ENCODE measurements at places on chromosomes 3 and 15.

GRCh38 chr15:55318588-55319494 is at the start of the genes PIGB and PIGBOS1:
PIGB (plus strand) TSS chr15:55319222; CDS start chr15:55319251, 29 bp downstream.
PIGBOS1 (minus strand) TSS chr15:55319123; CDS start chr15:55317792, 1,331 bp downstream.
- no peaks in the 10 kb centered on the region for H3K27me3 ChIP-seq
- peaks cover 51% of the 10 kb centered on the region for H3K4me1 ChIP-seq
- peak within 1 kb of the TSS; percentile 99 for H3K27ac ChIP-seq
- DNase-seq: peak; percentile 90

- H3K4me3 ChIP-seq: no peak overlapping the region
- no peak overlapping the region for H3K27ac ChIP-seq
- peaks cover 25% of the 10 kb centered on the region for H3K36me3 ChIP-seq
- DNase-seq: no peak
- peaks cover 4% of the 10 kb centered on the region for H3K4me1 ChIP-seq
Observed at GRCh38 chr3:47441796-47442551, 33.8 kb downstream of the SCAP start.

- H3K4me1 ChIP-seq: peaks cover 17% of the 10 kb centered on the region
- H3K27ac ChIP-seq: no peak overlapping the region
- H3K36me3 ChIP-seq: no peaks in the 10 kb centered on the region
Observed at GRCh38 chr3:124634210-124635168, 95.8 kb upstream of the UMPS start.

DNA sequence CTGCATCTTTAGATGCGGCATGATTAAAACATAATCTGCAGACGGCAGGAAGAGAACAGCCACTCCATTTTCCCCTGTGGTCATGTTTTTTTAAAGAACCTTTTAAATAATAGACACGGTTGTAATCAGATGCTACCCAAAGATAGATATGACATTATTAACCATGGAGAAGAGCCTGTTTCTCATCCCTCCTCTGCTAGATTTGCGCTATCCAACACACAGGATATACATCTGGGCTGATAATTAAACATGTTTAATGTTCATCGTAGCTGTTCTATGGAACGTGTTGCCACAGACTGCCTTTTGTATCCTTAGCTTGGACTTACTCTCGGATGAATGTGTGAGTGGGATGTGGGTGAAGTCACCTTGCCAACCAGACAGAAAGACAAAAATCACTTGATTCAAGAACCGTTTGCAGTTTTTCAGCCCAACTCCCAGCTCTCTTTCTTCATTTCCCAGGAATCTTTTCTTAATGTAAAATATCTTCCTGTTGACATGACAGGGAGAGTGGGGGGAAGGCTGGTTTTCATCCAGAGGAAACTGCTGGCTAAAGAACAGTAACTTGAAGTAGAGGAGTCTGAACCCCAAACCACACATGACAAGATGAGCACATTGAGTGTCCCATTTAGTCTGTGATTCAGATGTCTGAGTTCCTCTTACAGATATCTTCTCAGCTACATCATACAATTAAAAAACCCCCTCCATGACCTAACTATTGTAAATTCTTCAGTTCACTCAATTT is 118.6 kb upstream of the PRICKLE2 start:
- H3K36me3 ChIP-seq: no peaks in the 10 kb centered on the region
- DNase-seq: no peak
- no peaks in the 10 kb centered on the region for H3K4me1 ChIP-seq
- H3K27me3 ChIP-seq: peaks cover 21% of the 10 kb centered on the region
- no peak overlapping the region for H3K4me3 ChIP-seq

DNA sequence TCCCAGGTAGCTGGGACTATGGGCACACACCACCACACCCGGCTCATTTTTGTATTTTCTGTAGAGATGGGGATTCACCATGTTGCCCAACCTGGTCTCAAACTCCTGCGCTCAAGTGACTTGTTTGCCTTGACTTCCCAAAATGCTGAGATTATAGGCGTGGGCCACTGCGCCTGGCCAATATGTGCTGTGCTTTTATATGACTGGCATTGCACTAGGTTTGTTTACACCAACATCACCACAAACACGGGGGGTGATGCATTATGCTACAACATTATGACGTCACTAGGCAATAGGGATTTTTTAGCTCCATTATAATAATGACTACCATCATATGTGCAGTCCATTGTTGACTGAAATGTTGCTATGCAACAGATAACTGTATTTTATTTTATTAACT is 6.9 kb downstream of the APH1B start:
- H3K4me1 ChIP-seq: peaks cover 14% of the 10 kb centered on the region
- no peak overlapping the region for H3K27ac ChIP-seq
- H3K4me3 ChIP-seq: no peak overlapping the region
- no peak for DNase-seq
- H3K36me3 ChIP-seq: peaks cover 6% of the 10 kb centered on the region

DNA sequence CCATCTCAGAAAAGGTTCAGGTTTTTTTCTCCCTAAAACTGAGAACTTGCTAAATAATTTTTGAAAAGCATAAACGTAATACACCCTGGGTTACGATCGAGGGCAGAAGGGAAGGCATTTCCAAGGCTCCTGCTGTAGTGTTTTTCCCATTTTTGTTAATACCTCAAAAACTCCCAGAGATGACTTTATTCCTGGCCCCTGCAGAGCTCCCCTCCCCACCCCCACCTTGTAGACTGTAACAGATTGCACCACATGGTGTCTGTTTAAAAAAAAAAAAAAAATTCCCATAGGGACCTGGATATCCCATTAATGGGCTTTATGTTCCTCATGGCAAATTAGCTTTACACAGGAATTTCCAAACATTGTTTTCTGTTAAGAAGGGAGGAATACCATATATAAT is 38.2 kb downstream of the FEZF2 start:
- no peak overlapping the region for H3K4me3 ChIP-seq
- no peaks in the 10 kb centered on the region for H3K4me1 ChIP-seq
- H3K27me3 ChIP-seq: no peaks in the 10 kb centered on the region
- DNase-seq: no peak

DNA sequence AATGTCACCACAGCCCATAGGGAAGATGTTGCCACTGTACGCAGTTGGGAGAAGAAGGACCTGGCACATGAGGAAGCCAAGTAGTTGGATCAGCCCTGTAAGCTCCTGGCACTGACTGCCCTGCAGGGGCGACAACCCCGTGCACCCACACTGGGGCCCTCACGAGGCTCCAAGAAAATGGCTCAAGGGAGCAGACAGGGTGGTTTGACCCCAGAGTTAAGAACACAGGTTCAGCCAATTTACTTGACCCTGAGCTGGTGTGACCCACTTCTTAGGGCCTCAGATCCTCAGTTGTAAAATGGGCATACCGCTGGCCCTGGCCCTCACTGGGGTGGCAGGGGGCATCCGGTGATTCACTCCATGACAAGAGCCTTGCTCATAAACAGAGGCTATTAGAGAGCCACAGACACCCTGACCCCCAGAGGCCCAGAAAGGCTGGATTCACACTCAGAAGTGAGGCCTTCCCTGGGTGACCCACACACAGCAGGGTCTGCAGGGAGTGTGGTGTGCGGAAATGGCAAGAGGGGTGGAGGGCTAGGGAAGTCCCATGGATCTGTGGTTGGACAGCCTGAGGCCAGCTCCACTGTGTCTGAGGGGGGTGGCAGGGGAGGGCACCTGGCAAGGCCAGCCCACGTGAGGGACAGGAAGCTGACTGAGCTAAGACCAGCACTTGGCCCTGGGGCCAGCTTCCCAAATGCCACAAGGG is 1.7 kb upstream of the HHATL start:
- H3K4me3 ChIP-seq: no peak overlapping the region
- H3K4me1 ChIP-seq: peaks cover 6% of the 10 kb centered on the region
- no peak overlapping the region for H3K27ac ChIP-seq
- no peaks in the 10 kb centered on the region for H3K36me3 ChIP-seq

DNA sequence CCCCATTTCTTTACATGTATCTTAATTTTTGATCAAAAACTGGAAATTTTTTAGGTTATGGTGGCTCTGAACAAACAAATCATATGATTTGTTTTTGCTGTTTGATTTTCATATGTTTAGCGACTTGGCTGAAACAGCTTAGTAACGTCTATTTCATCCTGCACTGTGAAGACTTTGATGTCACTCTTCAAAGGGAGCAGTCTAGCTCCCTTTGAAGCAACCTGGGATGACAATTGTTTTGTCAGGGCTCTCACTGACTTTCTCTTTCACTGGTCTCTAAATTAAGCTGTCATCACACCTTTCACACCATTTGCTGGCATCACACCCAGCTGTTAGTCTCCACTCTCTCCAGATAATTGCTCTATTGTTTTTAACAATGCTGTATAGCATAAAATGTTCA is 896.9 kb downstream of the IGSF11 start:
- no peak overlapping the region for H3K4me3 ChIP-seq
- H3K27me3 ChIP-seq: no peaks in the 10 kb centered on the region
- H3K4me1 ChIP-seq: no peaks in the 10 kb centered on the region
- DNase-seq: no peak
- H3K36me3 ChIP-seq: no peaks in the 10 kb centered on the region

GRCh38 chr3:24052446-24052845 is 107.4 kb downstream of the NR1D2 start:
- no peak for DNase-seq
- H3K4me3 ChIP-seq: no peak overlapping the region
- peaks cover 5% of the 10 kb centered on the region for H3K4me1 ChIP-seq
- H3K27ac ChIP-seq: no peak overlapping the region

All from activated CD8-positive, alpha-beta memory T cell treated with anti-CD3 and anti-CD28 coated beads, Interleukin-2, amount 10 ng/mL, durations not matched to agents 7 days and 5 days (primary cell).